ENCODE measurements at places on chromosomes 4 and X.

- DNase-seq, result no peak
Measured at GRCh38 chrX:452598-452997, 65.9 kb upstream of the PPP2R3B start.

DNA sequence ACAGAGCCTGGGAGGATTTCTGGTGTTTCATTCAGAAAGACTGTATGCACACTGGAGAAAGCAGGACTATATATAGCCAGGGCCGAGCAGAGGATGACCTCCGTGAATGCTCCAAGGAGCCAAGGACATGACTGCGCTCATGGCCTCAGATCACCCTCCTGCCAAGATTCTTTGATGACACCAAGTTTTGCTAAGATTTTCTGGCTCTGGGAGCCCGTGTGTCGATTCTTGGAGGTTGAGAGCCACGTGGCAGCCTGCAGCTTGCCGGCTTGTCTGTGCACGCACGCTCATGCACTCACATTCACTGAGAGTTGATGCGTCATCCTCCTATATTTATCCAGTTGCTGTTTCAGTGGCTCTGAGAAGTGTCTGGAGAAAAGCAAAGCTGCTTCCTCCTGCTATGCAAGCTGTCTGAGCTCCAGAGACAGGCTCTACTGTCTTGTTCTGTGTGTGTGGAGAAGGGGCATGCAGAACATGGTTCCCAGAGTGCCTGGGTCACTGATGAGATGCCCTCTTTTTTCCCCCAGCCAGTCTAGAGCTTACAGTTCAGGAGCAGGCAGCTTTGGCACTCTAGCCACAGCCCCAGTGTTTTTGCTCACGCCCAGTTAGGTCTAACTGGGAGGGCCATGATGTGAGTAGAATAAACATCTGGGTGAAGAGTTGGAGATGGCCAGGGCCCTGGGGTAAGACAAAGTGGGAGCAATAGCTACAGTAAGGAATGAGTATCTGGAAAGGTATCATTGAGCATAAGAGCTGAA lies 64.9 kb upstream of the SCOC start:
- DNase-seq, result no peak

DNA sequence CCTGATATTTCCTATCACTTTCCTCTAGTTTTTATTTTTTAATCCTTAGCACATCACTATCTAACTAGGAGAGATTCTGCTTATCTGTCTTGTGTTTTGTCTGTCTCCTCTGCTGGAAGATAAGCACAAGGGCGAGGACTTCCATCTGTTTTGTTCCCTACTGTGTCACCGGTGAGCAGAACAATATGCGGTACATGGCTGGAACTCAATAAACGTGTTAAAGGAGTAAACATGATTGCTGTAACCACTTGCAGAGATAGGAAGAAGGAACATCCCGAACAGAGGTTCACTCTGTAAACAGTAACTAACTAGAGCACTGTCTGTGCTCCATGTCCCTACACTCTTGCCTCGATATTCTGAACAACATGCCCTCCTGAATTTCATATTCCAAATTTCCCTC lies 5.2 kb downstream of the HS3ST1 start:
- DNase-seq, result no peak

DNA sequence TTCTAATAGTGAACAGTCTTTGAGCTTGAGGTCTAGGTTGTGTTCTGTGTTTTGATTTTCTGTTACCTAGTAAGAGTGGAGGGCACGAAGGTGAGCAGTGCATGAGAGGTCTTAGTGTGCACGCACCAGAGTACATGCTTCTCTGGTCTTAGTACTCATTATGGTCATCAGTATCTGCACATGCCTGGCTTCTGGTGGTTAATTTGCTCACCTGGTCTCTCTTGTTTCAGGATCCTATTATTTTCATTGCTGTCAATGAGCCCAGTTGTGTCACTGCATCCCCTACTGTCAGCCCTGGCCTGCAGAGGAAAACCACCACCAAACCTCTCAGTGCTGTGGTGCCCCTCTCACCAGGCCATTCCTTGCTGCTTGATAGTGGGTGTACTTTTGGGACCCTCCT lies 54.8 kb downstream of the NSUN7 start:
- no peak for DNase-seq

DNA sequence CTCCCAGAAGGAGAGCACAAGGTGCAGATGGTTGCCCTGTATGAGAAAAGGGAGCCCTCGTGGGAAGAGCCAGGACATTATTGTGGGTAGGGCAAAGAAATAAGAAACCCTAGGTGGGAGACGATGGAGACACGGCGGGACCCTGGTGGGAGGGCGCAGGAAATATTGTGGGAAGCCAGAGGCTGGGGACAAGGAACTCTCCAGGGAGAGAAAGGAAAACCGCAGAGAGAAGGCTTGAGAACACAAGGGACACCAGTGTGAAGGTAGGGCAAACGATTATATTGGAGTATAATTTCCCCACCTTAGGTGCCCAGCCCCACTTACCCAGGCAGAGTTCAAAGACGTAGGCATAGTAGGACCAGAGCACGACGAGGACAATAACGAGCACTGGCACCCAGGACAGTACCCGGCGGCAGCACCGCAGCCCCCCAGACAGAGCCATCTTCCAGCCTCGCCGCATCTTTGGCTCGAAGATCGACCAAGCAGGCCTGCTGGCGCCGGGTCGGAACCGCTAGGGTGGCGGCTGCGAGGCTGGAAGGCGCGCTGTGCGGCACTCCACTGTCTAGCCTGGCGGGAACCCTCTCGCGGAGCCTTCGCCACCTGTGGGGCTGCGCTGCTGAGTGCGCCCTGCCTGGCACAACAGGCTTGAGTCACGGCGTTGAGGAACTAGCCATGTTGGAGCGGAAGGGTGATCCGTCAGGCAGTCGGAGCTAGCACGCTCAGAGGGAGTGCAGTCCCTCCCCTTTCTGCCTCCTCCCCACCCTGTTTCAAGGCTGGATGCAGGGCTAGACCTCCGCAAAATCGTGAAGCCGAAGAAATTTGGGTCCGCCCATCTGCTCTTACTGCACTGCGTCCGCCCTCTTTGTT lies at the start of gene ZDHHC15:
TSS of gene ZDHHC15 (minus strand) at position 473 of the 867 bp plus-strand sequence. CDS start at position 460, 13 bp downstream.
- peak; percentile 1 for DNase-seq

GRCh38 chr4:108586778-108587177 lies 33.6 kb upstream of the RPL34 start:
- DNase-seq, result no peak

- DNase-seq, result peak; percentile 18
Measured at GRCh38 chr4:110275871-110276270, 77.5 kb upstream of the ELOVL6 start.

All from PC-3 (cell line).